ENCODE measurements at places on chromosomes 13 and 19.

DNA sequence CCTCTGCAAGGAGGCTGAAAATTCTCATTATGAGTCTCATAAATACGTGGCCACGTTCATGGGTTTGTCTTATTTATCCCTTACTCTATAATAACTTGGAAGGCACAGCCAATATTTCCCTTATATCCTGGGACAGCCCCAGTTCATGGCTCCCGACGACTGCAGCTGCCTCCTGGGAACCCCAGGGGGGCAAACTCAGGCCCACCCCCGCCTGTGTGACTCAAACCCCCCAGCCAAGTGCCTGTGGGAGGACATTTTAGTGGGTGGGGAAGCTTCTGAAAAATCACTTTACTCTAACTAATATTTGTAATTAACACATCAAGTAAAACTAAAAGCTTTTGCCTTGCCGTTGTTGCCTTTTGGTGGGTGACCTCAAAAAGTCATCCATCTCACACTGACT lies 14.3 kb downstream of the RASA3 start:
- no peak for DNase-seq

DNA sequence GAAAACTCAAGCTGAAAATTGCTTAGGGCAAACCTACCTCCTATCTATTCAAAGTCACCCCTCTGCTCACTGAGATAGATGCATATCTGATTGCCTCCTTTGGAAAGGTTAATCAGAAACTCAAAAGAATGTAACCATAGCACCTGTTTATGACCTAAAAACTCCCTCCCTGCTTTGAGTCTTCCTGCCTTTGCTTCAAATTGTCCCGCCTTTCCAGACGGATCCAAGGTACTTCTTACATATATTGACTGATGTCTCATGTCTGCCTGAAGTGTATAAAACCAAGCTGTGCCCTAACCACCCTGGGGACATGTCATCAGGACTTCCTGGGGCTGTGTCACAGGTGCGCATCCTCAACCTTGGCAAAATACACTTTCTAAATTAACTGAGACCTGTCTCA lies 118.6 kb downstream of the TBC1D4 start:
- DNase-seq = no peak

- no peak for DNase-seq
Observed at GRCh38 chr13:43307221-43307920, 284.0 kb downstream of the DNAJC15 start.

DNA sequence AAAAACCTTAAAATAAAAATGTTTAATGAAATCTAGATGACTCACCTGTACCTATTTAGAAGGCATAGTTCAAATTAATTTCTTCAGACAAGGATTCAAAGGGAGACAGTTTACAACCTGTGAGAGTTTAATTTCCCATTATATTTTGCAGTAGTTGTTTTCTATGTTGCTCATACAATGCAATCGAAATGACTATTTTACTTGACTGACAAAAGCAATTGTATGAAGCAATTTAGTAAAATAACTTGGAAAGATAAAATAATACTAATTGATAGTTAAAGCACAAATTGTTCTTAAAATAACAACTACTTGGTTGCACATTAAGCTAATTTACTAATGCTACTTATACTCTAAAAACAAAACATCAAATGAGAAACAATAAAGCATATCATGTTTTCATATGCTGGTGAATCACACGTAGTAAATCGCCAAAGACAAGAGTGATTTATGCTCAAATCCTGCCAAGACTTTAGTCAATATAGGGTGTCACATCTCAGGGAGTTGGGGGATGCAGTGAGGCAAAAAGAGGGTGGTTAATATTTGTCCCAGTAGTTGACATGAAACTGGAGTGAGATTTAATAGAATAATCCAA lies 6.4 kb downstream of the DACH1 start:
- no peak for DNase-seq

DNA sequence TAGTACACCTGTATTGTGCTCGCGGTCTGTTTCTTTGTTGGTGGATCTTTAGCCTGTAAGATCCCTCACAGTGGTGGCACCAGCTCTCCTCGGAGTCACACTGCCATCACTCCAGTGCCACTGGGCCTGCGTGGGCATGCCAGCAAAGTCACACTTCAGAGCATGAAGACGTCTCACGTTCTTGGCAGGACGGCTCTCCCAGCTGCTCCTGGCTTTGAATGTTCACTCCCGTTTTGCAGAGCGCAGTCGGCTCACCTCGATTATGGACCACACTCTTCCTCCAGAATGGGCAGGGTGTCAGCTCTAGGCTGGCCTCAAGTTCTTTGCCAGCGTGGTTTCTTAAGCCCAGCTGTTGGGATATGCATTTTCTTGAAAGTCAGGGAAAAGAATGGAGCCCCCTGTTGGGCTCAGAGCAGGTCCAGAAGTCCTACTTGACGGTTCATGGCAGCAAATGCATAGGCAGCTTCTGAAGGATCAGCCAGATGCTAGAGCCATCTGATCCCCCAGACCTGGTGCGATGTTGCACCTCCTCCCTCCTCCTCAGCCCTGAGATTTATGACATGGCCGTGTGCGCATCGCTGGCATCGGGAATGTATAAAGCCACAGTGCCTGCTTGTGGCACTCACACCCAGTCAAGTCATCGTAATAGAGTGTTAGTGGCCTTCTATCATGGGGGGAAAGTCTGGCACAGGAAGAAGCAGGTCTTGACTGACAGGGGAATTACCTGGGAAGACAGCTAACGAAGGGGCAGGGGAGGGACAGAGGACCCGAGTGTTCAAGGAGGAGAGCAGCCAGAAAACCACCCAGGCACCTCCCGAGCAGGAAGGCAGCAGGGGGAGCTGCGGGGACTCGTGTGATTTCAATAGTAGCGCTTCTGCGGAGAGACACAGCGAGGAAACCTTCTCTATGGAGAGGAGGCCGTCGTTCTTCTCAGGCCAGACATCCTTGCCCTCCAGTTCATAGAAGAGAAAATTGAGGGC lies 40.2 kb upstream of the NPAS1 start:
- DNase-seq = no peak

- peak; percentile 85 for DNase-seq
Observed at GRCh38 chr13:107258599-107259187, 690.8 kb upstream of the ARGLU1 start.

DNA sequence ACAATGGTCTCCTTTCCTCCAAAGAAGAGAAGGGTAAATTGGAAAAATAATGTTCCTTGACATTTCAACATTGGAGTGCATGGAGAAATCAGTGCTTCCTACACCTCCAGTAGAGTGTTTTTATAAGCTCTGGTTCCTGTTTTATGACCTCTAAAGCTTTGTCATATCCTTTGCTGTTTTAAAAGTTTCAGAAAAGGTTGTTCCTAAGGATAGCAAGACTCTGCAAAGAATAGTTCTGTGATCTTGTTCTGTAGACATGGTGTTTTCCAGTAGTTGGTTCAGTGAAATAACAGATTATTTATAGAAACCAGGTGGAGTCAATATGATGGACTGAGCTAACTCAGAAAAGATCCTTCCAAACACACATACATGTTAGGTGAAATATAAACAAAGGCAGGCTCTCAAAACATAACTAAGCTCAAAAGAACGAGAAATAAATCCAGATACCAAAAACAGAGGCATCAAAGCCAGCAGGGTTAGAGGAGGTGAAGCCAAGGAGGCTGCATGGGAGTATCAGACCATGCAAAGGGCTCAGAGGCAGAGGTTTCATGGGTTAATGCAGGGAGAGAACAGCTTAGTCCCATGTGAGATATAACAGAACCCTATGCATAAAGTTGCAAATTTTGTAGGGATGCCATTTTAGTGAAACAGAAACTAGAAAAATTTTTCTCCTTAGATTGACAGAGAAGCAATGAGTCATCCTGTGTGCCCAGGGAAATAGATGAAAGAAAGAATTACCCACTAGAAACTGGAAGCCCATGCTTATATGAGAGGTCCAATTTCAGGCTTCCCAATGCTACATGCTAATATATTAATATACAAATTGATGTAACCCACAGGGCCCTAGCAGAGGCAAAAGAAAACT lies 44.3 kb downstream of the SHISA2 start:
- peak; percentile 25 for DNase-seq

DNA sequence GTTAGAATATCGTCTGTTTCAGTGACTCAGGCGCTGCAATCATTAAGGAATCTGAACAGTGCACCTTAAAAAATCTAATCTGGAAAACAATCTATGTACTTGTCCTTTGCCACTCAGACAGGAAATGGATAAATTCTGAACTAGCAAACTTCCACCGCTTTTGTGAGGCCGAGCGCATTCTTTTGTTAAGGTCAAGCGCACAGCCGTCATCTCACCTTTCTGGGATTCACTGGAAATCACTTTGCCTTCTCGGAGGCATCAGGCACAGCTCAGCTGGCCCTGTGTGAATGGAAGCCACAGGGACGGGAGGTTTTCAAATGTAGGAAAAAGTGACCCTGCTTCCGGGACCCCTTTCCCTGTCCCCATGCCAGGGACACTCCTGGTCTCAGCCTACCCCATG lies 28.2 kb upstream of the SPACA7 start:
- DNase-seq = no peak

- DNase-seq = no peak
Observed at GRCh38 chr13:32746474-32746873, 160.2 kb downstream of the PDS5B start.

All from HT1080 (cell line).